ENCODE measurements at places on chromosomes 5 and 9.

DNA sequence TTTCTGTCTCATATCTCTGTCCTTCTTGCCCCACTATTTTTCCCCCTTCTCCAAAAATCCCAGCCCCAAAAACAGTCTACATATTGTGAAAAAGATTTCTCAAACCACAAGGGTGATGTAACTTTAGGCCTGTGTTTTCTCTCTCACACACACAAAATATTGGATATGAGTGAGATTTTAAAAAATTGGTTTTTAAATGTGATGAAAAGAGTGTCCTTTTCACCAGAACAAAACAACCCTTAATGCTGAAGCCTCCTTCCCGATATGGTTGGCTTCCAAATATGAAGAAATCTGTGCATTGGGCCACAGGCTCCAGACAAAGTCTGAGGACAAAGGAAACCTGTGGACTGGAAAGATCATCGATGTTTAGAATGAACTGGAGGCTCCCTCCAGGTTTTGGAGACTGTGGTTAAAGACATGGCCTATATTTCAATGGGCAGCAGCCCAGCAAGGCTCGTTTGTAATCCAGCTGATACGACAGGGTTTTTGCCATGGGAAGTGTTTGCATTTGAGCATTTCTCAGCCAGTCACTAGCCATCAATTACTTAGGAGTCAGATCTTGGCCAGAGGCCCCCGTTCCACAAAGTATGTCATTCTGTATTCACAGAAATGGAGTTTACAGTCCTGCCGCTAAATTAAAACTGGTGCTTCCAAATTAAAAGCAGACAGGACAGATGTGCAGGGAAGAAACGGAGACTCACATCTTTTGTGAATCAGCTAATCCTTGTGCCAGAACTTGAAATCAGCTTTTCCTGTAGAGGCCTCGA is 546.3 kb downstream of the EBF1 start:
- DNase-seq = no peak

DNA sequence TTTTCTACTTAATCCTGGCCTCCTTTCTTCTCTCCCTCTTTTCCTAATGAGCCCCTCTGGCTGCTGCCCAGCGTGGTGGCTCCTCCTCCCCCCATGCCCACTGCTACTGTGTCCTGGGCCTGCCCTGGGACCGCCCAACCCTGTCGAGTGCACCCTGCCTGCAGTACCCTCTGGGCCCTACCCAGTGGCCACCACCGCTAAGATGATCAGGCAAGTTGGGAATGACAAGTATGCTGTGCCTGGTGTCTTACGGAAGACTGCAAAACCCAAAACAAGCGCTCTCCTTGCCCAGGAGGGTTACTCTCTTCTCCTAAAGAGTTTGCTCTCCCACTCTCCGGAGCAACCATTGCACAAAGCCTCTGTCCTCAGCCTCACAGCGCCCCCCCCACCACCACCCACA is 273.7 kb downstream of the SYK start:
- no peak for DNase-seq

GRCh38 chr9:8429768-8430167 is 630.2 kb upstream of the DMAC1 start:
- no peak for DNase-seq

DNA sequence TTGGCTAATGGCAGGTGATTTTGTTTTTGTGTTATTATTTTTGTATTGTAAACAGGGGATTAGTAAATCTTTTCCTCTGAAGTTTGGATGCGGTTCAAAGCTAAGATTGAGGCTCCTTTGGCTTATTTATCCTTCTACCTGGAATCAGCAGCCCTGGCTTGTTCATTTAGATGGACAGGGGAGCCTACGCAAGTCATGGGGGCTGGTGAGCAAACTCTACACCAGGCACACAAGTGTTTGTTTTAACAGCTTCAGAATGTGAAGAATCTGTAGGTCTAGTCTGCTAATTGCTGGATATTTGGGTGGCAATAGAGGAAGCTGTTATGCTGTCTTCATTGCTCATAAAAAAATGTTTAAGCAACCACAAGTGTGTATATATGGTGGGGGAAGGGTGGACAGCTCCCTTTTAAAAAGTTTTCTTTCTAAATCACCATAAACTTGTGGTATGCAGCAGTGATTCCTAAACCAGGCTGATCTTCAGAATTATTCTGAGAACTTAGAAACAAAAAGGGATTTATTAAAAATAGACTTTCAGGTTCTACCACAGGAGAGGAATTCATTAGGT is 20.7 kb downstream of the ZNF462 start:
- peak; percentile 66 for DNase-seq

- DNase-seq = peak; percentile 77
These were observed 46.9 kb upstream of the UBAC1 start for GRCh38 chr9:136007934-136008692.

- no peak for DNase-seq
These were observed 52.5 kb downstream of the RAB3C start for GRCh38 chr5:58635416-58635815.

GRCh38 chr9:15843316-15843715 is 290.5 kb downstream of the CCDC171 start:
- no peak for DNase-seq

DNA sequence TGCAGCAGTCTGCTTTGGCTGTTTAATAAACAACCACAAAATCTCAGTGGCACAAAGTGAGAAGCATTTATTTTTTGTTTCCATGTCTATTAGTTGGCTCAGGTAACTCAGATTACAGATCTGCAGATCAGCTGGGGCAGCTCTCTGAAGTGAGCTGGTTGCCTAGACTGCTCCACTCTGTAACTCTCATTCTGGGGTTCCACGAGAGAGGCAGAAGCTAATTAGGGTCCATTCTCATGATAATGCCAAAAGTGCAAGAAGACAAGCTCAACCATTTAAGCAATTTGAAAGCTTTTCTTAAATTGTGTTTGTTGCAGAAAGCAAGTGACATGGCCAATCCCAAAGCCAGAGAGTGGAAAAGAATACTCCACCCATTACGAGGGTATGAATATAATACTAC is 13.2 kb downstream of the MEIKIN start:
- no peak for DNase-seq

GRCh38 chr9:135494791-135495559 is 5.5 kb upstream of the MRPS2 start:
- DNase-seq = no peak

DNA sequence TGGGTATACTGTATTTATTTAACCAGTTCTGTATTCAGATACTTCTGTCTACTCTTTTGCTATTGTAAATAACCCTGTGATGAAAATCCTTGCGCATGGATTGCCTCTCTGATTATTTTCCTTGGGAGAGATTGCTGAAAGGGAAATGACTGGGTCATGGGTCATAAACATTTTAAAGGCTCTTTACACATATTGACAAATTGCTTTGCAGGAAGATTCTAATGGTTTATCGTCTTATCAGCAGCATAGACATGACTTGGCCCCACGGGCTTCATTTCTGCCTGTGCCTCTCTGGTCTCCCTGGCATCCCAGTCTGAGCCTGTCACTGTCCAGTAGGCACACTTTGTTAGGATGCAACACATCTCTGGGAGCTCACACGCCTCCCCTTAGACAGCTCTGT is 52.3 kb downstream of the RGS3 start:
- peak; percentile 17 for DNase-seq

- no peak for DNase-seq
These were observed 455.0 kb upstream of the CLINT1 start for GRCh38 chr5:158313733-158314464.

Measured in iris pigment epithelial cell (primary cell).